ENCODE measurements at places on chromosomes 2 and 18. TPM values are rescaled to one million over a fixed set of nuclear protein-coding genes. Genes with fewer than 3 reads are reported as not detected.

DNA sequence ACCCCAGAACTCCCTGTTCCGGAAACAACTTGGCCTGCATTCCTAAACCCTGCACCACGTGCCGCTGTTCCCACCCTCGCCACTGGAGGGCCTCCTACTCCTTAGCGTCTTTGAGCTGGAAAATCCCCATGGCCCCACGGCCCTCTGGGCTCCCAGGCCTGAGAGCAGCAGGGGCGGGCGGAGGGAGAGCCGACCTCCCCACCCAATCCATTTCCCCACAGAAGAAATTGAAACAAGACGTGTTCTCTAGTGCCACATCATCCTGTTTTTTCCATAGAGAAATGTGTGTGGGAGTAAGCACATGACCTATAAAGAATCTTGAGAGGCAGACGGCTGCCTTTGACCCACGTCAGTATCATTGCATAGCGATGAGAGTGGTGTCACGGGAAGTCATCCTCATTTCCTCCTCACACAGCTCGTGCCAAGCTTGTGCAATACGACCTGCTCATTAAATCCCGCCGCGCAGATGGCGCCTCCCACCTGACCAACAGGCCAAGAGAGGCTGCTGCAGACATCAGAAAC lies 79.2 kb downstream of the LAMA1 start:
- no peaks in the 10 kb centered on the region for H3K27me3 ChIP-seq
- H3K4me3 ChIP-seq: peak overlapping the region; percentile 18
- H3K4me1 ChIP-seq: no peaks in the 10 kb centered on the region
- DNase-seq: peak; percentile 82
- H3K27ac ChIP-seq: no peak overlapping the region
- no peaks in the 10 kb centered on the region for H3K36me3 ChIP-seq

DNA sequence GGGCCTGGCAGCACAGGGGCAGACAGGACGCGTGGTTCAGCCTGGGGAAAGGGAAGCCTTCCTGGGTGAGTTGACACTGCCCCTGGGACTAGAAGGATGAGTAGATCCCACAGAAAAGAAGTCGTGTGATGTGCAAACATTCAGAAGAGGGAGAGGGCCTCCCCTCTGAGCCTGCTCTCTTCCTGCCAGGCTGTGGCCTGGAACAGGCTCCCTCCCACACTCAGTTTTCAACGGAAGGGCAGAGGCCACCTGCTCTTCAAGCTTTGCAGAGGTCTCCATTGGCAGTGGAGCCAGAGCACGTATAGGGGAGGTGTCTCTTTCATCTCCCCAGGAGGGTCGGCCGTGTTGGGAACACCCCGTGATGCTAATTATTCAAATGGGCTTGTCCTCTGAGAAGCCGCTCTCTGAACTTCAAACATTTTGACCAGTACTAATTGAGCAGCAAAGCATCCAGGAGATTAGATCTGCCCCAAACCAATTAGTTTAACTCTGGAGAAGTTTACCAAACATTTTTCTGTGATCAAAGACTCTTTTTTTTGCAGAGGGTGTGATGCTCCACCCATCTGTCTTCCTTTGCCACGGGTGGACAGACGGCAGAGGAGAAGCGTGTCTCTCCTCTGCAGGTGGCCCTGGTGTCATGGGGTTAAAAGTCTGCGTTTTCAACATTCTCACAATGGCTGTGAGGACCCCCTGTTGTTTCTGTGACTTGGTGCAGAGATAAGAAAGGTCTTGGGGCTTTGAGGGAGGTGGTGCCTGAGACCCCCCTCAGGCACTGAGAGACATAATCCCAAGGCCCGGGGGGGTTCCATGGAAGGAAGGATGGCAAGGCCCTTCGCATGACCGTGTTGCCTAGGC lies 29.5 kb upstream of the ODC1 start:
- no peak overlapping the region for H3K27ac ChIP-seq
- no peak overlapping the region for H3K4me3 ChIP-seq
- H3K4me1 ChIP-seq: no peaks in the 10 kb centered on the region
- no peaks in the 10 kb centered on the region for H3K27me3 ChIP-seq

Gene PLEKHH2
- total RNA-seq: 34.8 TPM

DNA sequence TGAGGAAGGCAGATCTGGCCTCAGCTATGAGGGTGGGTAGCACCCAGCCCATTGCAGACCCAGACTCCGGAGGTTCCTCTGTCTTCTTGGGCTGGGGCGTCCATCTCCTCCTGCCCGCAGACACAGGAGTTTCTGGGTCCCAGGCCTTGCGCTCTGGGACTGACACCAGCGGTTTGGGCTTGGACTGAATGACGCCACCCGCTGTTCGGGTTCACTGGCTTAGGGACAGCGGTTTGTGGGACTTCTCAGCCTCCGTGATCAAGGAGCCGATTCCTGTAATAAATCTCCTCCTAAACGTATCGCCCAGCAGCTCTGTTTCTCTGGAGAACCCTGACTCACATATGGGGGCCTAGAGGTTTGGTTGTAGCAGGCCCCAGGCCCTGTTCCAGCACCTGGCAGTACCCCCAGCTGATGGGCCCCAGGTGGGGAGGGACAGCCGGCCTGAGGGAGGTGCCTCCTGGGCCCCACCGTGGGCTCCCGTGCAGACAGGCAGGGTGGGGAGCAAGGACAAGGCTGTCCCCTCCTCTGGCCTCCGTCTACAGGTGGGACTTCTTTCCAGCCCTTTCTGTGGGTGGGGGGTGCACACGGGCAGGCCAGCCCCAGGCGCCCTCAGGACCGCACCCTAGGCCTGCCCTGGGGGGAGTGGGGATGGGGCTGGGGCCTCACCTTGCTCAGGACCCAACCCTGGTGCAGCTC lies 4.5 kb upstream of the AQP12A start:
- no peak overlapping the region for H3K4me3 ChIP-seq
- H3K36me3 ChIP-seq: no peaks in the 10 kb centered on the region
- H3K27ac ChIP-seq: no peak overlapping the region

- no peak for DNase-seq
- no peaks in the 10 kb centered on the region for H3K27me3 ChIP-seq
- no peak overlapping the region for H3K27ac ChIP-seq
- no peak overlapping the region for H3K4me3 ChIP-seq
- no peaks in the 10 kb centered on the region for H3K4me1 ChIP-seq
Measured at GRCh38 chr2:98282109-98282508, 64.1 kb upstream of the CNGA3 start.

DNA sequence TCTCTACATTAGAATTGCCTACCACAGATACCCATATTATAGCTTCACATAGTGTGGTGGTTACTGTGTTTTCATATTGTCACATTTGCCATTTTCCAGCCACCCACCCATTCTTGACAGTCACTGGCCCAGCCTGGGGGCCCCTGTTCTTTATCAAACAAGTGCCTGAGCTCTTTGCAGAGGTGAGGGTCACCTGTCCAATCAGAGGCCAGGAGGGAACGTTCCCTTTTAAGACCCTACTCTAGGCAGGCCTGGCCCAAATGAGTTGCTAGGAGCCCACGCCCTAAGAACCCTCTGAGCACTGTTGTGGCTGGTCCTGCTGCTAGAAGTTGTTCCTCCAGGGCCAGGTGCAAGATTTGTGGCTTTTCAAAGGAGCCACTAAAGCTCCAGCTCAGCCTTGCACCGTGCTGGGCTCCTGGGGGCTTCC lies 5.2 kb downstream of the IL37 start:
- H3K27ac ChIP-seq: no peak overlapping the region
- H3K27me3 ChIP-seq: no peaks in the 10 kb centered on the region
- no peak for DNase-seq
- H3K4me3 ChIP-seq: no peak overlapping the region

- H3K27me3 ChIP-seq: no peaks in the 10 kb centered on the region
- no peak for DNase-seq
- H3K4me3 ChIP-seq: no peak overlapping the region
- no peaks in the 10 kb centered on the region for H3K36me3 ChIP-seq
- no peaks in the 10 kb centered on the region for H3K4me1 ChIP-seq
- no peak overlapping the region for H3K27ac ChIP-seq
Measured at GRCh38 chr18:23838233-23838632, 149.0 kb downstream of the LAMA3 start.

- H3K4me3 ChIP-seq: no peak overlapping the region
- no peaks in the 10 kb centered on the region for H3K27me3 ChIP-seq
- H3K4me1 ChIP-seq: no peaks in the 10 kb centered on the region
- no peak for DNase-seq
Measured at GRCh38 chr18:32454593-32454992, 16.1 kb downstream of the GAREM1 start.

- no peak overlapping the region for H3K4me3 ChIP-seq
- H3K36me3 ChIP-seq: no peaks in the 10 kb centered on the region
- DNase-seq: no peak
- H3K4me1 ChIP-seq: peaks cover 11% of the 10 kb centered on the region
- no peak overlapping the region for H3K27ac ChIP-seq
Measured at GRCh38 chr18:8049147-8049546, 482.0 kb downstream of the PTPRM start.

Gene UNC80
- 0.39 TPM for total RNA-seq

Gene RGPD3
- 2.1 TPM for total RNA-seq

Gene CDH20
- total RNA-seq: 0.06 TPM

DNA sequence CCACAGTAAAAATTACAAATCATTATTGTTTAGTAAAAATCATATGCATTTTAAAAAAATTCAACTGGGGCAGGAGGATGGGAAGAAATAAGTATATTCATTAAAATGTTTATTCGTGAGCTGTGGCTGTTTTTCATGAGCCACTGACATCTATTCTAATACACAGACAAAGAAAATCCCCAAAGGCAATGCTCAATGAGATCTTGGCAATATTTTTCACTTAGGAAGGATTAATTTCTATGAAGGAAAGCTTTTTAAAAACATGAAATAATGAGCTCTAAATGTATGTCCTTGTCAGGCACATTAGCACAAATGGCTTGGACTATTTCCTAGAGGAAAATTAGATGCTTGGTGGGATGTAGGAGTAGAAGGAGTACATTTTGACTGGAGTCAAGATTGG lies 262.0 kb upstream of the MMADHC start:
- no peaks in the 10 kb centered on the region for H3K36me3 ChIP-seq
- DNase-seq: no peak

Gene NOSTRIN
- total RNA-seq: 97.5 TPM

Gene ZNF385B
- 22.1 TPM for total RNA-seq

- no peaks in the 10 kb centered on the region for H3K36me3 ChIP-seq
- peaks cover 31% of the 10 kb centered on the region for H3K4me1 ChIP-seq
- no peaks in the 10 kb centered on the region for H3K27me3 ChIP-seq
- DNase-seq: no peak
- H3K4me3 ChIP-seq: no peak overlapping the region
Measured at GRCh38 chr2:109256921-109257320, 127.9 kb downstream of the SH3RF3 start.

DNA sequence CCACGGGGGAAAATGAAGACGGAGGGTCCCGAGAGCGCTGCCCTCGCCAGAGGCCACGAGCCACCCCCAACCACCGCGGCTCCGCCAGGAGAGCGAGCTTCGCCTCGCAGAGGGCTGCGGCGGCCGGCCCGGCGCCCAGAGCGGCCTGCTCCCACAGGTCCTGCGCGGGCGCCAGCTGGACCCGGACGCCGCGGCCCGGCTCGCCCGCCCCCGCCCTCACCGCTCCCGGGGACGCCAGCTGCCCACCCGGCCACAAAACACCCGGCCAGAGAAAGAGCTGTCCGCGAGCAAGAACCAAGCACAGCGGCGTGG lies 709 bp downstream of the PTPN2 start:
- H3K27ac ChIP-seq: peak overlapping the region; percentile 99
- peak overlapping the region; percentile 71 for H3K4me3 ChIP-seq
- no peak for DNase-seq
- no peaks in the 10 kb centered on the region for H3K27me3 ChIP-seq

Gene LONRF2
- total RNA-seq: 3.3 TPM

Gene UPP2
- not detected for total RNA-seq

GRCh38 chr18:55284614-55285013 lies 303.4 kb downstream of the TCF4 start:
- H3K4me1 ChIP-seq: peaks cover 10% of the 10 kb centered on the region
- no peaks in the 10 kb centered on the region for H3K36me3 ChIP-seq
- H3K27ac ChIP-seq: no peak overlapping the region
- no peak for DNase-seq
- H3K4me3 ChIP-seq: no peak overlapping the region

GRCh38 chr2:105387225-105387624 lies 11.6 kb downstream of the FHL2 start:
- peaks cover 6% of the 10 kb centered on the region for H3K4me1 ChIP-seq
- DNase-seq: no peak
- H3K27me3 ChIP-seq: no peaks in the 10 kb centered on the region
- no peak overlapping the region for H3K27ac ChIP-seq
- no peaks in the 10 kb centered on the region for H3K36me3 ChIP-seq

- H3K4me3 ChIP-seq: no peak overlapping the region
- no peak overlapping the region for H3K27ac ChIP-seq
- no peaks in the 10 kb centered on the region for H3K27me3 ChIP-seq
- no peaks in the 10 kb centered on the region for H3K36me3 ChIP-seq
- no peaks in the 10 kb centered on the region for H3K4me1 ChIP-seq
- DNase-seq: no peak
Measured at GRCh38 chr2:133653056-133653455, 84.8 kb upstream of the NCKAP5 start.

GRCh38 chr2:165499131-165499530 lies 29.6 kb downstream of the CSRNP3 start:
- no peaks in the 10 kb centered on the region for H3K4me1 ChIP-seq
- no peaks in the 10 kb centered on the region for H3K36me3 ChIP-seq
- H3K4me3 ChIP-seq: no peak overlapping the region
- no peak overlapping the region for H3K27ac ChIP-seq

DNA sequence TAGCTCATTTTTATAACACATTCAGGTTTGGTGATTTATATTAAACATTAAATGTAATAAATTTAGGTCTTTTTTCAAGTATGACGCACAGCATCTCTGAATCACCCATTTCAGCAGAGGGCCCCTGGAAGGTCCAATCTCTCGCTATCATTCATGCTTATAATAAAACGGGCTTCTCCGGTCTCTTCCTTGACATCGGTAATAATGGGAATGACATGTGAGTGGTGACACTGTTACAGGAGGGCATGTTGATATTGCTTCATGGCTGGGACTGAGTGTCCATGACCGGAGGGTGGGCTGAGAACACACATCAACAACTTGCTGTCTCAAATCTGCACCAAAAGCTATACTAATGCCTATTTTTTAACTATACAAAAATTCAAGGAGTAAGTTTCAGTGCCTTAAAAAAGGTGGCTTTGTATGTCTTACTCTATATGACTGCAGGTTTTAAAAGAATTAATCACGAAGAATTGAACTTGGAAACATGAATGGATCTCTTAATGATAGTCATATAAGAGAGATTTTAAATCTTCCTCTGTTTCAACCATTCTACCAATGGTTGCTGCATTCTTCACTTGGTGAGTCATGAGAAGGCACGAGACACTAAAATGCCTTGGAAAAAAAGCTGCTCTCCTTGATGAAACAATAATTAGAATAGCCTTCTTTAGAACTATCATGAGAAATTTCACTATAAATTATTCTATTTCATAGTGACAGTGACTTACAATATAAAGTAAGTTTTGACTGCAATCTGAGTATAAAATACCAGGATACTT lies 101.9 kb upstream of the NRP2 start:
- H3K36me3 ChIP-seq: no peaks in the 10 kb centered on the region
- no peak for DNase-seq
- no peaks in the 10 kb centered on the region for H3K4me1 ChIP-seq
- no peak overlapping the region for H3K4me3 ChIP-seq
- no peaks in the 10 kb centered on the region for H3K27me3 ChIP-seq

DNA sequence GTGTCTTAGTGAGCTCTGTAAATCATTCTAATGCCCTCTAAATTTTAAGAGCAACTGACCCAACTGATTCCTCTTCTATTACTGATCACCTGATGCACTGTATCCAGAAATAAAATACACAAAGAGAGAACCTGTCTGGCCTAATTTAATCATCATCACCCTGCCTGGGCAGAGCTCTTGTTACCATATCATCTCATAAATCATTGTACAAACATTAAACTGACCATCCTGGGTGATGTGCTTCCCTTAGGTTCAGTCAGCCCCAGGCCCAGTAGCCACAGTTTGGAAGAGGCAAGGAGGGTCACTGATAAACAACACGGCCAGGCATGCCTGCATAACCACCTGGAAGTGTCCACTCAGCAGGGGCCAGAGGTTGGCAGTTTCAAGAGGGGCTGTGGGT lies 22.7 kb upstream of the ACMSD start:
- H3K27me3 ChIP-seq: no peaks in the 10 kb centered on the region
- no peak overlapping the region for H3K27ac ChIP-seq
- no peak for DNase-seq
- no peaks in the 10 kb centered on the region for H3K36me3 ChIP-seq

Data from upper lobe of left lung (tissue), 6 donors.